ENCODE measurements at places on chromosomes 3 and 15. TPM values are rescaled to one million over a fixed set of nuclear protein-coding genes. Genes with fewer than 3 reads are reported as not detected.

Gene SH2D7
- total RNA-seq = not detected

Gene IGSF11
- total RNA-seq = 2.0 TPM

Gene C3orf38
- 23.1 TPM for total RNA-seq

Gene PAQR5
- total RNA-seq = 6.5 TPM

Gene KIF7
- 11.2 TPM for total RNA-seq

Gene BFSP2
- not detected for total RNA-seq

Gene ACKR2
- total RNA-seq = 17.2 TPM

Gene SLC22A14
- not detected for total RNA-seq

Gene GP9
- total RNA-seq = not detected

Gene CHRM5
- not detected for total RNA-seq

Gene FGF12
- 3.2 TPM for total RNA-seq

Gene ADAMTS9
- total RNA-seq = 153 TPM

Gene CYP1A2
- not detected for total RNA-seq

Gene GOLGA6L9
- total RNA-seq = 7.9 TPM

Gene STXBP5L
- 8.3 TPM for total RNA-seq

Gene CCPG1
- 60.7 TPM for total RNA-seq

Gene ITPKA
- 0.29 TPM for total RNA-seq

Gene SLC28A2
- not detected for total RNA-seq

Gene IL17RD
- 5.4 TPM for total RNA-seq

Gene C3orf70
- total RNA-seq = 19.0 TPM

Gene PLSCR5
- total RNA-seq = not detected

Gene PLOD2
- 17.7 TPM for total RNA-seq

Gene WDR93
- 0.68 TPM for total RNA-seq

Gene ARPP21
- total RNA-seq = 2.1 TPM

Gene PLSCR2
- total RNA-seq = 2.6 TPM

Gene SLC12A1
- not detected for total RNA-seq

Gene CACNA2D2
- 2.6 TPM for total RNA-seq

Gene NAALADL2
- total RNA-seq = 59.2 TPM

Gene RGMA
- 6.4 TPM for total RNA-seq

Gene TRNT1
- 44.0 TPM for total RNA-seq

Gene CCDC80
- total RNA-seq = 62.7 TPM

Gene EIF2A
- 107 TPM for total RNA-seq

Gene HOMER2
- 9.4 TPM for total RNA-seq

Gene DUT
- total RNA-seq = 84.7 TPM

Gene SLC24A5
- not detected for total RNA-seq

Gene MASP1
- total RNA-seq = 16.4 TPM

Gene CPN2
- total RNA-seq = not detected

Gene TEX55
- total RNA-seq = not detected

Gene GHSR
- total RNA-seq = not detected

Gene TCTA
- 37.1 TPM for total RNA-seq

Gene PPP1R14D
- not detected for total RNA-seq

Gene CHL1
- total RNA-seq = 5.5 TPM

Gene IL12A
- 1.1 TPM for total RNA-seq

Gene ITIH1
- total RNA-seq = not detected

Gene TICRR
- total RNA-seq = 0.47 TPM

Gene SMCO1
- not detected for total RNA-seq

Gene GOLGA8J
- not detected for total RNA-seq

Gene LMCD1
- 43.3 TPM for total RNA-seq

Gene CHRFAM7A
- total RNA-seq = 2.7 TPM

Gene KNG1
- not detected for total RNA-seq

Gene CFAP91
- 5.8 TPM for total RNA-seq

Gene ADGRG7
- 0.78 TPM for total RNA-seq

Gene HSPBAP1
- total RNA-seq = 16.2 TPM

Gene DAZL
- not detected for total RNA-seq

Gene BTD
- 20.8 TPM for total RNA-seq

Measured in ureter (tissue), 1 donor.